ENCODE measurements at places on chromosomes 5 and 9.

- DNase-seq = peak; percentile 51
Measured at GRCh38 chr5:154302161-154302560, 111.6 kb downstream of the GALNT10 start.

- peak; percentile 69 for DNase-seq
Measured at GRCh38 chr9:15140051-15140450, 167.0 kb downstream of the TTC39B start.

- no peak for DNase-seq
Measured at GRCh38 chr9:127116957-127117356, 5.5 kb downstream of the ANGPTL2 start.

DNA sequence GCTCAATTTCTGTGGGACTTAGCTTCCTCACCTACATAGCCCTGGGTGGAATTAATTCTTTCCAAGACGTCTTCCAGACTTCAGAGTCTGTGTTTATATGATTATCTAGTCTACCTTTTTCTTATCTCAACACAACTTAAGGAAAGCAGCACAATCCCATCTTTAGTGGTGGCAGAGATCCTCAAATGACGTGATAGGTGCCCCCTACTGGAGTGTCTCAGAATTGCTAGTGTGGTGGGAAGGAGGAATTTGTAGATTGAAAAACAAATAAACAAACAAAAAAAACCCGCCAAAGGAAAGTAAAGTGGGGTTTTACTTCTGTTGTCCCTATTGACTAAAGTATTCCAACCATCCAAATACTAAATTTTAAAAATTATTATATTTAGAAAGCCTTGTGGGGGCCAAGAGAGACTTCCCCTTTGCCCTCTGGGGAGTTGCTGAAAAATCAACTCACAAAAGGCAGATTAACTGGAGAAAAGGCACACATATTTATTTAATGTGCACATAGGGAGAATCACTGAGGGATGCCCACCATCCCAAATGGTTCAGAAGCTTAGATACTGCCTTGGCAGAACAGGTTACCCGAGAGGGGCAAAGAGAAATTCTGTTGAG is 283.3 kb downstream of the TMEM167A start:
- DNase-seq = no peak

DNA sequence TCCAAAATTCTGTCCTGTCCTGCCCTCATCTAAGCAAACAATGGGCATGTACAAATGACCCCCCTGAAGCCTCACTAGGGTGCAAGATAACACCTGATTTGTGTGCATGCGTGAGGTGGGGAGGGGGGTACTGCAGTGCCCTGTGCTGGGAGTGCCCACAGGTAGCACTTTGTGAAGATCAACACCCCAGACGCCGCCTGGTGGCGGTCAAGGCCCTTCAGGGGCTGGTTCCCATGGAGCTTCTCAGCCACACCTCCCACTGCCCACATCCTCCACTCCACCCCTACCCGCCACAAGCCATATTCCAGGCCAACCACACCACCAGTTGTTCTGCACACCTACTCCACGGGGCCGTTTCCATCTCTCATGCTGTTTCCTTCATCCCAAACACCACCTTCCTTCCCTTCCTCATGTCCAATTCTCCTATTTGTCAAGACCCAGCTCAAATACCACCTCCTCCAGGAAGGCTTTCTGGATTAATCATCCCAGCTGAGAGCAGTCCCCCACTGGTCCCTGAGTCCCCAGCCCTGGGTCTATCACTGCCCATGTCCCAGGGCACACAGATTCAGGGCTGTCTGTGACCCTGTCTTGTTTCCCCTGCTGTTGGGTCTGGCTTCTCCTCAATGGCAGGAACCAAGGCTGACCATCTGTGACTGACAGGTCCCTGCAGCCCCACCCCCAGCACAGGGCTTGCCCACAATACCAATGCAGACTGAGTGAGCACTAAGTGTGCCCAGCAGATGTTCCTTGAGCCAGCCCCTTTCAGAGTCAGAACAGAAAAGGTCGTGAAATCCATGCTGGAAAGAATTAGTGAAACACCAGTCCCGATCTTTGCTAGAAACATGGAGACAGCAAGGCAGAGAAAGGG is 178.4 kb downstream of the PAX5 start:
- DNase-seq = no peak

DNA sequence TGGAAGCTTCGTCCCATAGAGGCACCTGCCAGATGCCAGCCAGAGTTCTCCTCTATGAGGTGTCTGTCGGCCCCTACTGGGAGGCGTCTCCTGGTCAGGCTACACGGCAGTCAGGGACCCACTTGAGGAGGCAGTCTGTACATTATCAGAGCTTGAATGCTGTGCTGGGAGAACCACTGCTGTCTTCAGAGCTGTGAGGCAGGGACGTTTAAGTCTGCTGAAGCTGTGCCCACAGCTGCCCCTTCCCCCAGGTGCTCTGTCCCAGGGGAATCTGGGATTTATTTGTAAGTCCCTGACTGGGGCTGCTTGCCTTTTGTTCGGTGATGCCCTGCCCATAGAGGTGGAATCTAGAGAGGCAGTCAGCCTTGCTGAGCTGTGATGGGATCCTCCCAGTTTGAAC is 70.8 kb downstream of the NDUFS4 start:
- DNase-seq = no peak

GRCh38 chr5:483434-484140 is 40.6 kb downstream of the EXOC3 start:
- DNase-seq = no peak

- no peak for DNase-seq
Measured at GRCh38 chr5:151667083-151667482, 19.6 kb downstream of the SPARC start.

DNA sequence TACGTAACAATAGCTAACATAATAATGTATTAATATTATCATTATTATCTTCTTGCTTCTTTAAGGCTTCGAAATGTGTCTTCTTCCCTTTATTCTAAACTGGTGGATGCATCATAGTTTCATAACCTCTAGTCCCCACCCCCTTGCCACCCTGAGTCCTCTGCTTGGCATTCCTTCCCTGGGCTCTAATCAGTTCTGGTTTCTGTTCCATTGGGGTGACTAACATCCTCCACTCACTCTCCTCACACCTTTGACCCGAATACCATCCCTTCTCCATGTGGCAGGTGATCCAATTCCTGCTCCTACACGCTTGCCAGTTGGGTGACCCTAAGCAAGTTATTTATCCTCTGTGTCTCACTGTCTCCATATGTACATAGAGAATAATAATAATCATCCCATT is 286.1 kb downstream of the TRPM3 start:
- DNase-seq = no peak

DNA sequence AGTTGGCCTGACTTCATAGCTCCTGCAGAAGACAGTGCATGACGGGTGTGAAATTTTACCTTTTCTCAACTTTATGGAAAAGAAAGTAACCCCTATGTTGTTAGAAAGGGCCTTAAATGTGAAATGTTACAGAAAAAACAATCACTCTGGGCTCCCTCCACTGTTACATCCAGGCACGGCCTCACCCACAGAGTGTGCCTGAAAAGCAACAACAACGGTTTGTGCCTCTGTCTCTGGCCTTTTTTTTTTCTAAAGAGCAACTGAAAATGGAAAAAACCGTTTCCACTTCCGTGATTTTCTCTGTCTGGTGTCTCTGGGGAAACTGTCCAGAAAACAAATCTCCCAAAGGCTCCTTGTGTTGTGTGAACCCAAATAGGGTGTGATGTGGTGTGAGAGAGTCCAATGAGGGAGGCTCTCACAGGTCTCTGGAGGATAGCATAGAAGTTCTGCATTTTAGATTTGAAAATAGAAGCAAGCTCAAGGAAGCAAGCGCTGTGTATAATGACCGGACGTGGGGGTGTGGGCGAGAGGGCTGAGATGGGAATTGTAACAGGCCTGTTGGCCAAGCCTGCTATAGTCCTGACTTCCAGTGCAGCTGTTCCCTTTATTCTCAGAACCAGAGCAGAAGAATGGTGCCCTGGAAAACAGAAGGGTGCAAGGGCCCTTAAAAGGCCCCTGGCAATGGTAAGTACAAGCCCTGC is 221.8 kb upstream of the TUT7 start:
- DNase-seq = no peak

GRCh38 chr5:179431221-179431824 is 86.1 kb upstream of the ADAMTS2 start:
- no peak for DNase-seq

GRCh38 chr5:2895196-2895595 is 143.7 kb upstream of the IRX2 start:
- DNase-seq = no peak

DNA sequence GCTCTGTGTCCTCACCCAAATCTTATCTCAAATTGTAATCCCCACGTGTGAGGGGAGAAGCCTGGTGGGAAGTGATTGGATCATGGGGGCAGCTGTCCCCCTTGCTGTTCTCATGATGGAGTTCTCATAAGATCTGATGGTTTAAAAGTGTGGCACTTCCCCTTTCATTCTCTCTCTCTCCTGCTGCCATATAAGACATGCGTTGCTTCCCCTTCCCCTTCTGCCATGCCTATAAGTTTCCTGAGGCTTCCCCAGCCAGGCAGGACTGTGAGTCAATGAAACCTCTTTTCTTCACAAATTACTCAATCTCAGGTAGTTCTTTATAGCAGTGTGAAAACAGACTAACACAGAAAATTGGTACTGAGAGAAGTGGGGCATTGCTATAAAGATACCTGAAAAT is 107.7 kb downstream of the DMAC1 start:
- no peak for DNase-seq

DNA sequence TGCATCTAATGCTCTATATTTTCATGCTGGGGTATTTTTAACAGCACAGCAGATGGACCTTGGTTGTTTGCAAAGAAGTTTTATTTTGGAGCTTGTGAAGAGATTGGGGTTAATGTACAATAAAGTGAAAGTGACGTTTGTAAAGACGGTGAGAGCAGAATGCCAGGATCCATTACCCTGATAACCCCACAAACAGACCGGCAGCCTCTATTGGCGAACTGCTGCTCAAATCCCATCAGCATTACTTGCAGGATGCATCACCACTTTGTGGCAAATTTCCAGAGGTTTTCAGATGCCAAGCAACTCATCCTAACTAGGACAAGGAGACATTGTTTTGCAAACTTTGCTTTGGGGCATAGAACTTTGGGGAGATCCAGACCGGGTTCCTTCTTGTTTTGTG is 383.3 kb upstream of the ZNF462 start:
- no peak for DNase-seq

DNA sequence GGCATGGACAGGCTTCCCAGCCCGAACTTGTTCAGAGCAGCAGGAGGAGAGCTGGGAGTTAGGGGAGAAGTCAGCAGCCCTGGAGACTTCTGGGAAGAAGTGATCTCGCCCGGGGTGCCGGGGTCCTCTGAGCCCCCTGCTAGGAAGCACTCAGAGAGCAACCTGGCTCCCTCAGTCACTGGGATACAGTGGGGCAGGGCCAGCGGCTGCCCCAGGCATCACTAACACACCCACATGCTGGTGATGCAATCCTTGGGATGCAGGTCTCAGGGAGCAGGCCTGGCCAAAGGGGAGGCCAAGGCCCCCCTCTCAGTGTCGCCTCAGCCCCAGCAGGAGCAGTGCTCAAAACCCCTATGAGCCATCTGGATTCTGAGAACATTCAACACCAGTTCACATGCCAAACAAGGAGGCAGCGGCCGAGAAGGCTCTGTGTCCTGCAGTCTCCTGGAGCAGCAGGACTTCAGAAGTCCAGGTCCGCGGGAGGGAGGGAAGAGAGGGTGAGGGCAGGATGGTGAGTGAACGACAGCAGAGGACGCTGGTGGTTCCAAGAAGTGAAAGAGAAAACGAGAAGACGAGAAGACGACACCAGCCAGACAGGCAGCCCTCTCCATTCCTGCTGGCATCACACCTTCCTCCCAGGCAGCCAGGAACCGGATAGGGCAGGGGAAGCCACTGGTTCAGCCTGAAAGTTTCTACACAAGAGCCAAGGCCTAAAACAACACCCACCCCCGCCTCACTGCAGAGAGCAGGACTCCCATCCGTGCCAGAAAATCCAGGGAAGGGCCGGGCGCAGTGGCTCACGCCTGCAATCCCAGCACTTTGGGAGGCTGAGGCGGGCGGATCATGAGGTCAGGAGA is 2.3 kb downstream of the PNPLA7 start:
- no peak for DNase-seq

DNA sequence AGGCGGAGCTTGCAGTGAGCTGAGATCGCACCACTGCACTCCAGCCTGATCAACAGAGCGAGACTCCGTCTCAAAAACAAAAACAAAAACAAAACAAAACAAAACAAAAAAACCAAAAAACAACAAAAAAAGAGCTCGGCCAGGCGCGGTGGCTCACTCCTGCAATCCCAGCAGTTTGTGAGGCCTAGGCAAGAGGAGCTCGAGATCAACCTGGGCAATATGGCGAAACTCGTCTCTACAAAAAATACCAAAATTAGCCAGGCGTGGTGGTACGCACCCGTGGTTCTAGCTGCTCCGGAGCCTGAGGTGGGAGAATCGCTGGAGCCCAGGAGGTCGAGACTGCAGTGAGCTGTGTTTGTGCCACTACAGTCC is 20.2 kb downstream of the TRIM7 start:
- DNase-seq = no peak

DNA sequence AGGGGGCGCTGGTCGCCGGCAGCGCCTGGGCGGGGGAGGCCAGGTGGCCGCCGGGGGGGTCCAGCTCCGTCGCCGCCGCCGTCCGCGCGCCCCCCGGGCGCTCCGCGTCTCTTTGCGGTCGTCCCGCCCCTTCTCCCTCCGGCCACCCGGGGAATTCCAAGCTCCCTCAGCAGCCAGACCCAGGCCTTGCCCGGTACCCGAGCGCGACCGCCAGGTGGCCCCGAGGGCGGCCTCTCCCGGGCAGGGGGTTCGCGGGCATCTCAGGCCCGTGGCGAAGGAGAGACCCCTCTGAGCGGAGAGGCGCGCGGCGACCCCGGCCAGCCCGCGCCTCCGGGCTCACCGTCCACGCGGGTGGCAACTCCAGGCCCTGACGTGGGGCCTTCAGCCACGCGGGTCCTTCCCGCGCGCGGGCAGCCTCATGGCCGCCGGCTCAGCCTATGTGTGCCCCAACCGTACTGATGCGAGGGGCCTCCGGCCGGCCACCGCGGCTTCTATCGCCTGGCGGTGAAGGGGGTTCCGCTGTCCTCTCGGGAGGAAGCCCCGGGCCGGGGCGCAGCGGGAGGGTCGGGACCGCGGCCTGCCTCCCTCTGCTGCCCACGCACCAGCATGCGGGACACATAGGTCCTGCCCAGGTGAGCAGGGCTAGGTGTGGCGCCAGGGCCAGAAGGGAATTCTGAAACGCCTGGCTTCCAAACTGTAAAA is 529 bp upstream of the NRARP start:
- DNase-seq = no peak

GRCh38 chr9:75858497-75859092 is 31.9 kb upstream of the PCSK5 start:
- DNase-seq = no peak

DNA sequence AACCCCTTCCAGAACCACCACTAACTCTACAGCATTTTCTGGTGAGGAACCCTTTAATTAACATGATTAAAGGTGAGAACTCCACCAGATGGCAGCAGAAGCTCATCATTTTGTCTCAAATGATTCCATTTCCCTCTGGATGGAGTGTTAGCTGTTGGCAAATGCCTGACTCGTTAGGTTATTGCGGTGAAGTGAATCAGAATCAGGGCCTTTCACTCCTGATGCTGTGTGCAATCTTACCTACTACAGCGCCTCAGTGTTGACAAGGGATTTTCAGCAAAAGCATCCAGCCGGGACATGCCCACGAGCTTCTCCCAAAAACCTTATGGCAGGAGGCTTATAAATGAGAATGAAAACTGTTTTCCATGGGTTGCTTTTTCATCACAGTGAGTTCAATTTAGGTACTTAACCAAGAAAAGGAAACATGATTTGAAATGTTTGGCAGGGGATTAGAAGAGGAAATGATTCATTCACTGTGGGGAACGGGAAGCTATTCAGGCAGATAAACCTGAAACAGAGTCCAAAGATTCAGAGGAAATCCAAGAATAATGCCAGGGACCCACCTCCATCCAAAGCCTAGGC is 48.0 kb upstream of the CAST start:
- peak; percentile 30 for DNase-seq

GRCh38 chr9:124490004-124490403 is 17.2 kb downstream of the NR5A1 start:
- no peak for DNase-seq
